ENCODE measurements at places on chromosomes 16 and 17.

DNA sequence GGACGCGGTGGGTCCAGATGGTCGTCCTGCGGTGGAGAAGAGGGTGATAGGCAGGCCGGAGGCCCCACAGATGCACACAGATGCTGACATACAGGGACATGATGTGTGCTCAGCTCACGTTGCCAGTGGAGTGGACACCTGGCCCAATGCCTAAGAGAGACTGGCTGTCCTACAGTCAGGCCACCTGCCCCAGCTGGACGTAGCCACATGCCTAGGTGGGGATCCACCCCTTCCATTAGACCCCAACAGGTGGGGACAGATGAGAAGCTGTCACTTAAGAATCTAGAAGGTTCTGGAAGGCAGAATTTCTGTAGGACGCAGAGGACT, 117.6 kb upstream of the ZNF750 start:
- DNase-seq = no peak

GRCh38 chr17:48626245-48627117, at the start of gene HOXB9:
Gene HOXB9 (minus strand): TSS chr17:48626358. CDS start chr17:48626269, 89 bp downstream.
- DNase-seq = peak; percentile 74

- DNase-seq = no peak
Measured at GRCh38 chr17:57980522-57980921, 7.5 kb downstream of the VEZF1 start.

DNA sequence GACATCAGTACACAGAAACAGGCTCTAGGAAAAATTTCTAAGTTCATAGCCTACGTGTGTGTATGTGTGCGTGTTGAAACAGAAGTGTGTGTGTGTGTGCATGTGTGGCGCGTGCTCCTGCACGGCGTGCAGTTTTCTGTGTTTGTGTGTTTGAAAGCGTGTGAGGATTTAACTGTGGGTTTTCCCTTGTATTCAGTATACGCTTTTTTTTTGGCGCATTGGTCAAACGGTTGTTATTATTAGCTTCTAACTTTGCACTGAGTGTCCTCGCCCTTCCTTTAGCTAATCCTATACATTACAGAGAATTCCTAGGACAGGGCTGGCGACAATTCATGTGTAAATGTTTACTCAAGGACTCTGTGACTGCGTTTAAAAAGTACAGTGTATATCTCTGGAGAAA, 23.0 kb downstream of the TMC6 start:
- DNase-seq = no peak

DNA sequence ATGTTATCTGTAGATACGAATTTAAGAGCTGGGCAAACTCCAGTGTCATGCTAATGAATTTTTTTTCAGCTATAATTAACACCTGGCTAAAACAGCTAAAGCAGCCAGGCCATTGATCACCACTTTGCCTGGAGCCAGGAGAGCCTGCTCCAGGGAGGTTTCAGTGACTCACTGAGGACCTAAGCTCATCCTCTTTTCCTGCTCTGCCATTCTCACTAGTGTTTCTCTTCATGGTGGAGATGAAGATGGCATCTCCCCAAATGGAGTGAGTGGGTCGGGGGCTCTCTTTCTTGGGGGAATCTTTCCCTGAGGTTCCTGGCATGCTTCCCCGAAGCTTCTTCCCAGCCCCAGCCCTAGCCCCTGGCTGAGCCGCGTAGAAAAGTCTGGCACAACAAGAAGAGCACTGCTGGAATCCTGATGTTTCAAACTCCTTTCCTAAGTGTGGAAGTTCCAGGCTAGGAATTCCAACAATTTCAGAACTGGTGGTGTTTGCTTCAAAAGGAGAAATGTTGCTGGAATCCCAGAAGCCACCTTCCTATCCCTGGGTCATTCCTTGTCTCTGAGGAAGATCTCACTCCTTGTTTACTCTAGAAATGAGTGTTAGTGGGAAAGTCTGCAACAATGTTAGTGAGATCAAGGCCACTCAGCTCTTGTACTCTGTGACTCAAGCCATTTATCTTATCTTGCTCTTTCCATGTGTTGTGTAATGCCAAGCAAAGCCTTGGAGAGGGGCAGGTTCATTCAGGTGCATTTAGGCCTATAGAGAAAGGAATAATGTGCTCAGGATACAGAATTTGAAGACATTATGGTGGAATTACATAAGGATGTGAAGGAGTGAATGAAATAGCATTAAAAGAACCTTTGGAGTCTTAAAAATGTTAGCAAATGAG, 26.0 kb upstream of the B4GALNT2 start:
- DNase-seq = no peak

DNA sequence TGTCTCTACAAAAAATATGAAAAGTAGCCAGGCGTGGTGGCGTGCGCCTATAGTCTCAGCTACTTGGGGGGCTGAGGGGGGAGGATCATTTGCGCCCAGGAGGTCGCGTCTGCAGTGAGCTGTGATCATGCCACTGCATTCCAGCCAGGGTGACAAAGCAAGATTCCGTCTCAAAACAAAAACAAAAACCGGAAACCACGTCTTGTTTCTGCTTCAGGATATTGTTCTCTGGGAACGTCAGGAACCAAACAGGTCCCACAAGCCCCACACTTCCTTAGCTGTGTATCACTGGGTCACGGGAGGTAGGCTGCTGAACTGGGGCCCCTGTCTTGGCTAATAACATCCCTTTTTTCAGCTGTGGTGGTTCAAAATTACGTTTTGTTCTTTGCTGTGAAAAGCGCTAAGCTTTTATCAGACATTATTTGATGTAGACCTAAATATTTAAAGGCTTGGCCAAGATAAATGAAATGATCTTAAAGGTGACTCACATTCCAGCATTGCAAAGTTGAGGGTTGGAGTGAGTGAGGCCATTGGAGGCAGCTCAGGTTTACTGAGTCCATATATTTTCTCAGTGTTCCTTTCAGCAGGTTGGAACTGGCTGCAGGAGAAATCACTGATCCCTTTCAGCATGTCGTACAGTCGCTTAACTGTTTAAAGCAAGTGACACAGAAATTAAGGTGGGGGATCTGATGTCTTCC, 16.4 kb upstream of the SEC14L1 start:
- no peak for DNase-seq

DNA sequence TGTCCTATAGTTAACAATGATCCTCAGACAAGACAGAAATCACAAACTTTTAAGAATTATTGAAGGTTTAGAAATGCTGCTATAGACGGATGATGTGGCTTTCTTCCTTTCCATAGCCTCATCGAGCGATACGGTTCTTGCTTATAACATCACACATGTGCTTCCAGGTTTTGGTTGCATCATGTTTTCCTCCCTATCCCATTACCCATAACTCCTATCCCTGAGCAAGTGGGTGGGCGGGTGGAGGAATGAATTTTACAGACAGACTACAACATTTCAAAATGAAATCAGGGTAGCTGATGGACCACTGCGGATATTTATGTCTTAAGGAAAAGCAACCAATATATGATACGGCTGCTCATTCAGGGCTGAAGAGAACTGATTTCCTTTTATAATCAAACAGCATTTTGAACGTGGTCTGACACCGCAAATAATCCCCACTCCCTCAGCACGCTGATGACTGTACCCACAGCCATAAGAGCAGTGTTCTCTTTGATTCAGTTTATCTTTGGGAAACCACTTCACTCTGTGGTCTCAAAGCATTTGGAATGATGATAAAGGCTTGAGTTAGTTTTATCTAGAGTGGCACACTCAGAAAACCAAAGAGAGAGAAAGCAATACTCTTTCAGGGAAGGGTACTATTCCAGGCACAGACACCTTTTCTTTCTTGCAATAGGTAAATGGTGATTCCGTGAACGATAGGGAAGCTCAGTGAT, 4.6 kb upstream of the AKTIP start:
- no peak for DNase-seq

- no peak for DNase-seq
Measured at GRCh38 chr17:8837563-8838075, 29.9 kb downstream of the PIK3R6 start.
